ENCODE measurements at places on chromosomes 4 and X. TPM values are rescaled to one million over a fixed set of nuclear protein-coding genes. Genes with fewer than 3 reads are reported as not detected.

Gene S100G
- total RNA-seq, result not detected

- no peak for DNase-seq
These were observed 264.9 kb upstream of the MAGEB18 start for GRCh38 chrX:25873196-25873595.

DNA sequence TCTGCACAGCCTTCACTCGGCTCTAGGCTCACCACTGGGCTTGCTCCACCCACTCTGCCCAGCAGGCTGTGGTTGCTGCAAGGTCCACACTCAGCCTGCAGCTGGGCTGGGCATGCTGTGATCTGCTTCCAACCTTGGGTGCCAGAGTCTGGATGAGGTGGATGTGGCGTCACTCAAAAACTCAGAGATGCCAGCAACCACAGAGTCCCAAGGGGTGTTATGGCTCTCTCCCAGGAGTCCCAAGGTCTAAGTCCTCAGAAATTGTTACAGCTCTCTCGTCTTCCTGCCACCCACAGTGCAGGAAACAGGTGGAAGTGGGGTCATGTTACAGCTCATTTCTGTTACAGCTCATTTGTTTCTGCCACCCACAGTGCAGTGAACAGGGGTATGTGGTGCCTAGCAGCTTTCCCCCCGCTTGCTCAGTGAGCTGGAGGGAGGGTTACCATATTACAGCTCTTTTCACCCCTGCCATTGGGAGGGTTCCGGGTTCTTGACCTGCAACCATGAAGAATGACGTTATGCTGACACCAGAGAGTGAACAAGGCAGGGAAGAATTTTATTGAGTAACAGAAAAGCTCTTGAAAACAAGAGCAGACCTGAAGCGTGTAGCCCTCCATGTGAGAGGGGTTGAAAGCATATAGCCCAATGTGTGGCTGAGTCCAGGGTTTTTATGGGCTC lies 893.9 kb downstream of the PCDH7 start:
- DNase-seq, result no peak

Gene CTSO
- 38.3 TPM for total RNA-seq

Gene CLDN2
- not detected for total RNA-seq

DNA sequence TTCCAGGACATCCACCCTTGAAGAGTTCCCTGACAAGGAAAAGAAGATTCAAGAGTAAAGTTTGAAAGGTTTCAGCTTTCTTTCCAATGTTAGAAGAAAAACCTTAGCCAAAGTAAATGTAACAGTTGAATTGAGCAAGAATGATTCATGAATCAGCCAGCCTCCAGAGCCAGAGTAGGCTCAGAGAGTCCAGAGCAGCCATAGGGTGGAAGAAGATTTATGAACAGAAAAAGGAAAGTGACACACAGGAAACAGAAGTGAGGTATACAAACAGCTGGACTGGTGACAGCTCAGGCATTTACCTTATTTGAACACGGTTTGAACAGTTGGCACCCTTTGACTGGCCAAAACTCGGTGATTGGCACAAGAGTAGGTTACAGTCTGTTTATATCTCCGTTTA lies 63.2 kb downstream of the QDPR start:
- no peak for DNase-seq

- DNase-seq, result no peak
These were observed 3.6 kb upstream of the PDE5A start for GRCh38 chr4:119632216-119632615.

Gene DKK2
- total RNA-seq, result 19.2 TPM

DNA sequence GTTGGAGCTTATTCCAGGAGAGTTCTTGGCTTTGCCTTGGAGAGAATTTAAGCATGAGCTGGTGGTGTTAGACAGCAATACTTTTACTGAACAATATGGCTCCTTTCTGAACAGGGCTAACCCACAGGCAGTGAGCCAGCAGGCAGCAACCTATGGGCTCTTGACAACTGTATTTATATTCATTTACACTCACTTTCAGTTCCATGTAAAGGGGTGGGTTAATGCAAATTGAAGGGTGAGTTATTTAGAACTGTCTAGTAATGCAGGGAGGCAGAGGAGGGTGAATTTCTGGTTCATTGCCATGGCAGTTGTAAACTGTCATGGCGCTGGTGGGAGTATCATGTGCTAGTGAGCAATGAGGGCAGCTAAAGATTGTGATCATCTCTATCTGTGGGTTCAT lies 15.7 kb downstream of the FOXR2 start:
- no peak for DNase-seq

DNA sequence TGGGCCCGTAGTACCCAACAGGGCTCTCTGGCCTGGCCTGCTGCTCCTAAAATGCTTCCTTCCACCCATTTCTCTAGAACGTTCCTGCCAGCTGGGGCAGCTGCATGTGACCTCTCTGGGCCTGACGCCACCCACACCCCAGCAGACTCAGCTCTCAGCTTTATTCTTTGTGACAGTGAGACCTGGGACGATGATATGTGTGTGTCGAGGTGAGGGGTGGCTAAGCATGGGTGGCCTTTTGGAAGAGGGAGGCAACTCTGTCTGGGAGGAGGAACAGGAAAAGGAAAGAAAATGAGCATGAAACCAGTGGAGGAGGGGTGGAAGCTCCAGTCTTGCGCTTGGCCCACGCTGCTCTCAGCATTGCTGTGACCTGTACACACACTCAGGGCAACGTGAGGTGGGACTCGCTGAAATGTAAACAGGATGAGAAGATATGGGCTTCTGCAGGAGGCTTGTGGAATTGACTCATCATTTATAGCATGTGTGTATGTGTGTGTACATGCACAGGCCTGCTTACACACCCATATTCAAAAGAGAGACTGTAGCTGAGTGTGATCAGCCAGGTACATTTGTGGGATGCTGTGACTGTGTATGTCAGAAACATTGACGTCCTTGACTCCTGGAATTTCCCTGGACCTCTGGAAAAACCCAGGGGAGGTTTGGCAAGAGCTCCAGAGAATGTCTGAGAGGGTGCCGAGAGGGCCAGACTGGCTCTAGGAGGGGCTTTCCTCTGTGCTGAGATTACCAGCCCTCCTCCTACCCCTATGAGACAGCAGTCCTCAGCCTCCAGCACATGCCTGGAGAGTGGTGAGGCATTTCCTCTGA lies 137.9 kb downstream of the PJA1 start:
- no peak for DNase-seq

- DNase-seq, result no peak
These were observed 541 bp downstream of the AIMP1 start for GRCh38 chr4:106316773-106317409.

DNA sequence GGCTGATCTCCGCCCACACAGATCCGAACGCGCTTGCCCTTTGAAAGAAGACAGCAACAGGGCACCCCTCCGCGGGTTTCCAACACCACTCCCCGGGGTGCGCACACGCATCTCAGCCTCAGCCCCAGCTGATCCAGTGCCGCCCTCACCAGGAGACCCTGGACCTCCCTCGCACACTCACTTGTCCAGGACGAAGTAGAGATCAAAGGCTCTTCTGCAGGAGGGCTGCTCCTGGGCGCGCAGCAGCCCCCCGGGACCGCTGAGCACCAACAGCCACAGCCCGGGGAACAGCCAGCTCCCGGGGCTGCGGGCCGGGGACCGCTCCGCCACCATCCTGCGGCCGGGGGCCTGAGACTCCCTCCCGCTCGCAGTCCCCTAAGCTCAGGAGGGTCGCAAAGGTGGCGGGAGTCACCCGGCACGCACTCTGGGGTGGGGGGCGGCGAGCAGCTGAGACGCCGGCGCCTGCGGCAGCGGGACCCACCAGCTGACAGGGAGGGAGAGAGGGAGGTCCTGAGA lies 743 bp downstream of the ANTXR2 start:
- peak; percentile 68 for DNase-seq

Gene MAGEA11
- not detected for total RNA-seq

DNA sequence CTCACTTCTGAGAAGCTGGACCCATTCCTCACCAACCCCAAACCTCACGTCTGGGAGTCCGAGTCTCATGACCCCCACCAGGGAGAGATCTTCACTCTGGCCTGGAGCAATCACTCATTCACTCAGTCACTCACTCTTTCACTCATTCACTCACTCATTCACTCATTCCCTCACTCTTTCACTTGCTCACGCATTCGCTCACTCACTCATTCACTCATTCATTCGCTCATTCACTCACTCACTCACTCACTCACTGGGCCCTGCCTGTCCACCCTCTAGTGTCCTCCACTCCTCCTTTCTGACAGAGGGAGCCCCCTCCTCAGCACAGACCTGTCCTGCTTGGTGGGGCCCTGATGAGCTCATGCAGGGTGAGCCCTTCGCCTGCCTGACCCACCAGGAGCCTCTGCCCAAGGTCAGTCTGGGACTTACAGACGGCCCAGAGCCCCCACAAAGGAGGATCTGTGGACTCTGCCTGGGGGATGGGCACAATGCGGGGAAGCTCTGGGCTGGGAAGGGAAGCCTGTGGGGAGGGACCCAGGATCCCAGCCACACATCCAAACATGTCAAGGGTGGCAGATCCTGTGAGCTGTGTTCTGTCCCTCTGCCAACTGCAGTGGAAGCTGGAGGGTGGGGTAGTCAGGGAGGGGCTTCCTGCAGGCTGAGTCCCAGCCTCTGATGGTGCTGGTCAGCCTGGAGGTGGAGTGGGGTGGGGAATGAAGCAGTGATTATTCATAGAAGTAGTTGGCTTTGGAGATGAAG lies 18.5 kb downstream of the CPZ start:
- no peak for DNase-seq

DNA sequence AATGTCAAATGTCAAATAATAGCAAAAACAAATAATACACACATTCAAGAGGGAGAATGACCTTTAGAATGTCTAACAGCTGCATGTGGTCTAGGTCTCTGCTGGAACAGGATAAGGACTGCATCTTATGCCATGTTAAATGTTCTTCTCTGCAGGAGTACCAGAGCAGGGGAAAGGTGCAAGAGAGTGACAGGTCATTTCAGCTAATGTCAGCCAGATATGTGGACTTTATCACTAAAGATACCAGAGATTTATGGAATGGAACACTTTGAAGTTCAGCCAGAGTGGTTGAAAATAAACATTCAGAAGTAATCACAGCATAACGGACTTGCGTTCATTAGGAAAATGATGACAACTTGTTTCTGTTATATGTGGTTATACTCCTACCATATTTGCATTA lies 24.3 kb downstream of the GRID2 start:
- DNase-seq, result no peak

GRCh38 chr4:105591573-105591972 lies 39.2 kb downstream of the ARHGEF38 start:
- DNase-seq, result no peak

GRCh38 chrX:65926095-65927019 lies 113.5 kb downstream of the VSIG4 start:
- DNase-seq, result no peak

- DNase-seq, result no peak
These were observed 371.7 kb downstream of the KLHL13 start for GRCh38 chrX:117744958-117745357.

Gene ADRA2C
- total RNA-seq, result 2.3 TPM

Gene RGN
- total RNA-seq, result 15.3 TPM

Measured in spinal cord (tissue), 10 donors.